RWPE2 (cell line): ENCODE measurements at places on chromosomes 1 and 21.

GRCh38 chr1:229323201-229323600 is 19.6 kb downstream of the CCSAP start:
- DNase-seq: no peak

DNA sequence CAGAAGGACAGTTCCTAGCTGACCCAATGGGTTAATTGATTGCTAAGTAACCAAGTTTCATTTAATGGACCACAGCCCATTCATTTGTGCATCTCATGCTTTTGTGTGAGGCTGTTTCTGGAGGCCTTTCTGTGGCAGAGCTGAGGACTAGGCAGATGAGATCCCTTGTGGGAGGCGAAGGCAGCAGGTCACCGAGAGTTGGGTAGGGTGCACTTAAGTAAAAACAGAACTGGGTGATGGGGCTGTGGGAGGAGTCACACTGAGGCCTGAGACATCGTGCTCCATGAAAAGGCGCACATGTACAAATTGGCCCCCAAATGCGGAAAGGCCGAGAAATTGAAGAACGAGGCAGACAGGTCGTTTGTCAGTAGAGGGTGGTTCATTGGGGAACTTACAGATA is 60.9 kb downstream of the S100B start:
- no peak for DNase-seq

- no peak for DNase-seq
These were observed 263.8 kb downstream of the KAZN start for GRCh38 chr1:14862114-14862771.

DNA sequence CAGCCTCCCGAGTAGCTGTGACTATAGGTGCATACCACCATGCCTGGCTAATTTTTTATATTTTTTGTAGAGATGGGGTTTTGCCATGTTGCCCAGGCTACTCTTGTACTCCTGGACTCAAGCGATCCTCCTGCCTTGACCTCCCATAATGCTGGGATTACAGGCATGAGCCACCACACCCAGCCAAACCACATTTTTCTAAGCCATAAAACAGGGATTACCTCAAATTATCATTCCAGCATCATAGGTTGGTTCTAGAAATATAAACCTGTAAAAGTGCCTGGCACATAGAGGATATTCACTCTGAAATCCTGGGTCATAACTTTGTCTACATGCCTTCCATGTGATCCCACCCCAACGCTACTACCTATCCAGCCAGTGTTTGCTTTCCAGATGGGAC is 59.4 kb upstream of the JAK1 start:
- DNase-seq: no peak

- no peak for DNase-seq
These were observed 251.5 kb downstream of the PTPRC start for GRCh38 chr1:198890214-198890930.

- DNase-seq: no peak
These were observed 20.0 kb downstream of the F11R start for GRCh38 chr1:161000736-161001480.

DNA sequence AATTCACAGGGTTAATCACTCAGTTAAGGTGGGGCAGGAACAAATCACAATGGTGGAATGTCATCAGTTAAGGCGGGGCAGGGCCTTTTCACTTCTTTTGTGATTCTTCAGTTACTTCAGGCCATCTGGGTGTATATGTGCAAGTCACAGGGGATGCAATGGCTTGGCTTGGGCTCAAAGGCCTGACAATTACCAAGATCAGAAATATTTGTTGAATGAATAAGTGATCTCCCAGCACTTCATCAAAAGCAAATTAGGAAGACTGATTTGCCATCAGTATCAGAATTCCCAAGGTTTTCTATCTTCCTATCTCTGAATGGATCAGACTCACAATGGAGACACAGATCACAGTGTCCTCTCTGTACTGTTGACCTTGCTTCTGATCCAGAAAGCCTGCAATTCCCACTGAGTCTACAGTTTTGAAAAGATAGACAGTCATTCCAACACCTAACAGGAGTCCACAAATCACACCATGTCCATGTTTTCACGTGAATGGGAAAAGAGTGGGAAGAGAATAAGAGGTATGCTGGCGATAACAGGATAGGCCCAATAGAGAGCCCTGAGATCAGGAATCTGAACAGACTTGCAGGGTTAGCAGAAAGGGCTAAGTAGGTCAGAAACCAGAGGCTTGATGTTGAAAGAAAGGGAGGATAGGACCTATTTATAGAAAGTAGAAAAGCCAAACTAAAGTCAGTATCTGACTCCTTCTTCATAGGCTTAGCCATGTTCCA is 75.3 kb downstream of the KCNK1 start:
- no peak for DNase-seq

DNA sequence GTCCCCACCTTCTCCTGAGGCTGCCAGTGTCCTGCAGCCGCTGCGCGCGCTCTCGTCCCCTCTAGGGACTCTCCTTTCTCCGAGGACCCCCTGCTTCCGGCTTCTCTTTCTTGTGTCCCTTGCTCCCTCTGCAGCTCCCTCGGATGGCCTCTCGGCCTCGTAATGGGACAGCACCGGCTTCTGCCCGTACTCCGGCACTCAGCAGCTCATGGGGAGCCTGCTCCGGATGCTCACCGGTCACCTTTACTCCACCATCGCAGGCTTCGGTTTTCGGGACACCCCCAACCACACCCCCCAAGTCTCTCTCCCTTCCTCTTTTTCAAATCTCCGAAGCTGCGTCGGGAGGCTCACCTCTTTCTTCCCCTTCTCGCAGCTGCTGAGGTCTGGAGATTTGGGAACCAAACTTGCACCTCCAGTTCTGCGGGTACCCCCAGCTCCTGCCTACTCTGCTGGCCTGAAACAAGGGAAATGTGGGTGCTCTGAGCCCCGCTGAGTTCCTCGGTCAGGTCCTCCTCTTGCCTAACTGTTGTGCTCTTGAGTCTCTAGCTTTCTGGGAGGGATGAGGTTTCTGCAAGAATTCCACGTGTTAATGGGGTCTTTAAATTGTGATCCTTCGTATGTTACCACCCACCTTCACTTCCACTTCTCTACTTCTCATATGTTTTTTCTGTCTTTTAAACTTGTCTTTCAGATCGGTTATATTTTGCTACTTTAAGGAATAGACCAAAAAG is 930 bp downstream of the CDC14A start:
- DNase-seq: no peak

- no peak for DNase-seq
These were observed 9.0 kb downstream of the IGSF9 start for GRCh38 chr1:159936273-159936904.

DNA sequence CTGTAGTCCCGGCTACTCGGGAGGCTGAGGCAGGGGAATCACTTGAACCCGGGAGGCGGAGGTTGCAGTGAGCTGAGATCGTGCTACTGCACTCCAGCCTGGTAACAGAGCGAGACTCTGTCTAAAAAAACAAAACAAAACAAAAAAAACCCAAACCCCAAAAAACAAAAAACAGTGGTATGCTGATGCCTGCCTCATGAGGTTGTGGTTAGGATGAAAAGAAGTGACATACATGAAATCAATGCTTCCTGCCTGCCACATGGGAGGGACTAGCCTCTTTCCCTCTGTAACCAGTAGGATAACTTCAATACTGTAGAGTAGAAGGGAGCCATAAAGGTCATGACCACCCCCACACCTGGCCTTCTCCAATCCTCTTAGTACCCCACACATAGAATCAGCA is 55.2 kb downstream of the TENT5C start:
- DNase-seq: no peak

DNA sequence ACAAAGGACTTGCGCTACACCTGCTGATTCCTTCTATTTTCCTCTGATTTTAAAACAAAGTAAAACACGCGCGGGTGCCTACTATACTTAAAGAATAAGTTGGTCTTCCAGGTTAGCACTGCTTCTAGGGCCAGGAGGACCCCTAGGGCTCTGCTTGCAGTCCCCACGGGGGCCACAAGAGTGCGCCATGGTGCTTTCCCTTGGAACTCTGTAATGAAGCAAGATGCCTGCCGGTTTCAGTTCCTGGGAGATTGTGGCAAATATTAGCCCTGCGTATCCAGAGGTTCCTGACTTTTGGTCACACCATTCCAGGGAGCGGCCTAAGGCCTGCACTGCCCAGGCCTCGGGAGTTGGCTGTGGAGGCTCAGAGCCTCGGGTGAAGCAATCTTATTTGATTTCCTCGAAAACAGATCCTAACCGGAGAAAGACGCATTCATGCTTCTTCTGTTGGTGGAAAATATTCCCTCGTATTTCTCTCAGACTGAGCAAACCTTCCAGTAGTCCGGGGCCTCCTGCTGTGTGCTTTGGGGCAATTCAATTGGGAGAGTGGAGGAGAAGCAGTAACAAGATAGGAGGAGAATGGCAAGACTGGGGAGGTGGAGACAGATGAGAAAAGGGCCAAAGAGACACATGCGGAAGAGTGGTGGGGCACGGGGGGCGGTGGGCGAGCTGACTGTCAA is 25.3 kb downstream of the ADAM30 start:
- no peak for DNase-seq

- no peak for DNase-seq
These were observed 120.0 kb downstream of the TGFBR3 start for GRCh38 chr1:91765880-91766443.

DNA sequence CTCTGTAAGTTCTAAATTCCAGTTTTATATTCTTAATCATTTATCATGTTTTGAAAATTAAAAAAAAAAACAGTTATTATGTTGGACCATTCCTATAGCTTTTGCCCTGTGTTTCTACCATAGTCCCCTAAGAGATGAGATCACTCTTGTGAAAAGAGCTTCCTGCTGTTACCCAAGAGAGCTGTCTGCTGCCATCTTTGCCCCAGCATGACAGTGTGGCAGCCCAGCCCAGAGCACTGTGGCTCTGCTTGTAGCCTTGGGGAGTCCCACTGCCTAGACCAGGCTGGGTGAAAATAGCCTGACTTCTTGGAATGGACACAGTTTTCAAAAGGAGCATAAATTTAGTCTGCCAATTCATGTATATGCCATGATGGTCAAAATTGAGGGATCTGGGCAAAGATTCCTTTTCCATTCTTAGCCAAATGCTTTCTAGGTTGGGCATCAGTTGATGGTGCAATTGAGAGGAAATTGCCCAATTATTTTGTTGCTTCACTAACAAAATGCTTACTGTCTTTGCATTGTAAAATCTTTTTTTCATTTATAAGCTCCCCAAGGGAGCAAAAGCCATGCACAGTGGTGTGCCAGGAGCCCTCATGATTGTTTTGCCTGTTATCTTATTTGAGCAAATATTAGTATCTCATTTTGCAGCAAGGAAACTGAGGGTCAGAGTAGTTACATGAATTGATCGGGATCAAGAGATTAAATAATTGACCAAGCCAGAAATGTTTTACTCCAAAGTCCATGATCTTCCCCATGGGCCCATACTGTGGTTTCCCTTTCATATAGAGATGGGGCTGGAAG is 72.8 kb downstream of the ETS2 start:
- no peak for DNase-seq

- DNase-seq: no peak
These were observed 17.3 kb upstream of the SERPINC1 start for GRCh38 chr1:173934440-173934839.

- no peak for DNase-seq
These were observed 43.5 kb downstream of the LGR6 start for GRCh38 chr1:202237052-202237451.

DNA sequence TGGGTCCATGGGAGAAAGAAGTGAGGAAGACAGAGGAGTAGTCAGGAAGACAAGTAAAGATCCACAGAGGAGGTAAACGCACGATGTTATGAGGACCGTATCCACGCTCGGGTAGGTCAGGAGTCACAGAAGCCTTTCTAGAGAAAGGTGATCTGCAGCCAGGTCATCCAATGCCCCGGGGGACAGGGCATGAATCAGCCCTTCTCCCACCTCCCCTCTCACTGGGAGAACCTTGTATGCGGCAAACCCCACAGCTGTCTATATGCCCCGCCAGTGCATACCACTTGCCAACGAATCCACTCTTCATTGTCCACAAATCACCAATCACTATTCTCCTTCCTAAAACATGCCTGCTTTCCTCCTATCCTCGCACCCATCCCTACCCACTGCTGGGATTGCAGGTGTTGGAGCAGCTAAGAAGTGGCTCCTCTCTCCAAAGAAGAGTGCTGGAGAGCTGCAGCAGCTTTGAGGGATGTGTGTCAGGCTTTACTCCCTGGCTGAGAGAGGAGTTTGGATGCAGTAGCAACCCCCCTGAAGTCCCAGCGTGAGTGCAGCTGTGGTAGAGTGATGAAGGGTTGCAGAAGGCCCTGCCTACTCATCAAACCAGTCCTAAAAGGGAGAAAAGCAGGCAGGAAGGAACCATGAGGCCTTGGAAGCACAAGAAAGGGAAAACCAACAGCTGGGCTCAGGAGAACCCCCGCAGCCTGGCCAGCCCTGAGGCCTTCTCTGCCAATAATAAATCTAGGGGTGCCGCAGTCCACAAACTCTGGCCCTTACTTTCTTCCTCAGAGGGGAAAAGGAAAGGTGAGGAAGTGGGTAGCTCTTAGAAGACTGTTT is 102.2 kb upstream of the GADD45A start:
- DNase-seq: no peak

- no peak for DNase-seq
These were observed 8.0 kb downstream of the KCNC4 start for GRCh38 chr1:110218137-110218536.

GRCh38 chr1:75257424-75257823 is 123.2 kb downstream of the LHX8 start:
- no peak for DNase-seq

DNA sequence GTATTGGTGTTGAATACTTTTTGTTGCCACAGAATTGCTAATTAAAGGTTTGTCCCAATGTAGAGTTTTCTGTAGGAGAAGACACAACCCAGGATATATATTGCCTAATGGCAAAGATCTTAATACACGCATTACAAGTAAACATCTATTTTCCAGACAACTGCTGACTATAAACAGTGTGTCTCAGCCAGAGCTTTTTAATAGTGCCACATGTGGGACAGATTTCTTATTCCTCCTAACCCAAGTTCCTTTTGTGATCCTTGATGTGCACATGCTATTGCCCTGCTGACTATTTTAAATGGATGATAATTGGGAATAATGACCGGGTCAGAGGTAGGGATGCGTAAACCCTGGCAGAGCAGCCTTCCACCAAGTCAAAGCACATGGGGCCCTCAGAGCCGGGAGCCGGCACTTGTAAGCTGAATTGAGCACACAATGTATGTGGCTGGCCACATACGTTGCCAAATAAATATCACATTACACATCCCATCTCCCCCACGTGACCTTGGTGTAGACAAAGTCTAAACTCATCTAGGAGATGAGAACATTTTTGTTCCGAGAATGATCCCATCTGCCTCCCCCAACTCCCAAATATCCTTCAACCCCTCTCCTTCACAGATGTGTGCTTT is 209.8 kb upstream of the NFIA start:
- DNase-seq: no peak

DNA sequence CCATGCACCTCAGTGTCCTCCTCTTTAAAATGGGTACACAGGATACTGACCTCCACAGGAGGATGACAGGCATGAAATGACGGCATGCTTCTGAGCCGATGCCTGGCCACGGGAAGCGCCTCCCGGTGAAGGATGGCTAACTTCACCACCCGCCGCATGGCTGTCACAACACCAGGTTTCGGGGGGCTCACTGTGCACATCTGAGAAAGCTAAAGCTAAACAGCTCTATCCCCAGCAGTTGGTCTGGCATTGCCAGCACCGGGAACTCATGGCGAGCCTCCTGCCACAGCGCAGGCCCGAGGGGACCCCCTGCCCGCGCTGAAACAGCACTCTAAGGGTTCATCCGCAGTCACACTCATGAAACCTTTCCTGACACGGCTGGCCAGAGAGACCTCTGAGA is 16.0 kb downstream of the NPHP4 start:
- DNase-seq: no peak
